Esophagus muscularis mucosa (tissue), 4 donors: ENCODE measurements at places on chromosomes 12 and 14.

DNA sequence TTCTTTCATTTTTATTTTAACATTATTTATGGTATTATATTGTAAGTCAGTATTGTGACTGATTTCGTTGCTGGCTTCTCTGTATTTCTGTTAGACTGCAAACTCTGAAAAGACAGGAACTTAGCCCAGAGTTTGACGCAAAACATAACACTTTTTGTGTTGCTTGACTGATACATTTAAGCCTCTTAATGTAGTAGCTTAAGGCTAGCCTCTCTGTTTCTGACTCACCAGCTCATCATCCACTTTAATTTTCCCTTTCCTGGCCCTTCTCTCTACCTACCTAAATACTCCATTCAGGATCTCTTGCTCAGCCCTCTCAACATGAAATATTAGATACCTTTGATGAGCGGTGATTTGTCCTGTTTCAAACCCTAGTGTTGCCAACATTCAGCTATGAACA lies 420.6 kb downstream of the LRFN5 start:
- DNase-seq: no peak

DNA sequence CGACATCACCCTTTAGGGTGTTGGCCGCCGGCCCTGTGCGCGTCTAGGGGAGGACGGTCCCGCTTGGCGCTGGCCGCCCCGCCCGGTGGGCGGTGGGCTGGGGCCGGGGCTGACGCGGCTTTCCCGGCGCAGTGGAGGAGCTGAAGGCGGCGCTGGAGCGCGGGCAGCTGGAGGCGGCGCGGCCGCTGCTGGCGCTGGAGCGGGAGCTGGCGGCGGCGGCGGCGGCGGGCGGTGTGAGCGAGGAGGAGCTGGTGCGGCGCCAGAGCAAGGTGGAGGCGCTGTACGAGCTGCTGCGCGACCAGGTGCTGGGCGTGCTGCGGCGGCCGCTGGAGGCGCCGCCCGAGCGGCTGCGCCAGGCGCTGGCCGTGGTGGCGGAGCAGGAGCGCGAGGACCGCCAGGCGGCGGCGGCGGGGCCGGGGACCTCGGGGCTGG lies 3.6 kb downstream of the TNFAIP2 start:
- DNase-seq: no peak

DNA sequence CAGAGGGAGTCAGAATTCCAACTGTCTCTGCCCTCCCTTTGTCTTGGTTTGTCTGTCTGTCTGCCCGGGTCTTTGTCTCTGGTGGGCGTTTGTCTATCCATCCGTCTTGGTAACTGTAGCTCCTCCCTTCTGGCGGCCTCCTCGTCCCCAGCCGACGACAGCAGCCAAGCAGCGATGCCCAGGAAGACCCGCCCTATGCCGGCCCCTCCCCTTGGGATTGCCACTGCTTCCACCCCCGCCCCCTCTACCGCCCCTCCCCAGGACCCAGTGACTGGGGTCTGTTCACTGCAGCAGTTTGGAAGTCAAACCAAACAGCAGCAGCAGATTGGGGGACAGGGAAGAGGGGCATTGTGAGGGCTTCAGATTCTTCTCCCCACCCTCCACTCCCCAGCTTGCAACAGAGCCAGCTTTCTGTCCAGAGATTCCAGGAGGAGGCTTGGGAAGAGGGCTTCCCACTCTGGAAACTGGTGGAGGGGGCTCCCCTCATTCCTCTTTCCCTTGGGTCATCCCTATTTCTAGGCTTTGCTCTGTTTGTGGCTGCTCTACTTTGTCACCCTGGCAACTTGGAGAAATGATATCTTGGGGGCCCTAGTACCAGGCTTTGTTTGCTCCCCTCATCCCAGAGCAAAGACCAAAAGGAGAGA lies 2.4 kb upstream of the RARG start:
- no peak for DNase-seq

DNA sequence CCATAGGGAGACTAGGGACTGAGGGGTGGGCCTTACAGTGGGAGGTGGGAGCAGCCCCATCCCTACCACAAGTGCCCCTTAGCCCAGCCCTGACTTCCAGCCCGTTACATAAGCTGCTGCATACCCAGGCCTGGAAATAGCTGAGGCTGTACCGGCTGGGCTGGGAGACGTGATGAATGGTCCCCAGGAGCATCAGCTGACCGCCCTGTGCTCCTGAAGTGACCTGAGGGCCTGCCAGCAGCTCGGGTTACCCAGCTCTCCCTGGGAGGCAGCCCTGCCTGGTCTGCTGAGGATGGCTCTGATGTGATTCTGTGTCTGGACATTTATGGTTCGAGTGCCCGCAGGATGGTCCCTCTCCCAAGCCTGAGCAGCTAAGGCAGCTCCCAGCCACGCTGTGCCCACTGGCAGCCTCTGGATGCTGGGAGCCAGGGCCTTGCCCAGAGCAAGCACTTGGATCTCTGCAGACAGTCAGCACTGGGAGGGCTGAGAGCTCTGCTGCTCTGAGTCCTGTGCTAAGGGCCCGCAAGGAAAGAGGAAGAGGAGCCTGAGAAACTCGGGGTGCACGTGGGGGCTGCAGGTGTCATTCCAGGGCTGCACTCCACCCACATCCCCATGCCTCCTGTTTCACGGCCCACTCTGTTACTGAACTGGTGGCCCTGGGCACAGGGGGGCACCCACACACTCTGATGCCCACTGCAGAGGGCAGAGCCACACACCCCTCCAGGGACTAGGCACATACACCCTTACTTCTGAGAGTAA lies 20.5 kb downstream of the TAMALIN start:
- no peak for DNase-seq

DNA sequence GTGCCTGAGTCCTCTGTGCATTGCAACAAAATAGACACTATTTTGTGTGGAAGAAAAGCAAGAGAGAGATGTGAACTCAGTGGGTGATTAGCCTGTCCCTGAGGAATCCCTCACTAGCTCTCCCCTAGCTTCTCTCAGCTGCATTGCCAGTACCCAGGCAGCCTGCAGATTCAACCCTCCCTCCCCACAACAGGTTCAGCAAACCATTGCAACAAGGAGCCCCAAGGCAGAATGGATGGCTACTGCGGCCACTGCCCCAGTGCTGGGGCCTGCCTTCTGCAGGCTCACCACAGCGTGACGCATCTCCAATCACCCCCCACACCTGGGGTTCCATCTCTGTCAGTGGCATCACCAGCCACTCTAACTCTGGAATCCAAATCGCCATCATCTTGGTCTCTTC lies 2.3 kb downstream of the CRACR2A start:
- DNase-seq: peak; percentile 39

DNA sequence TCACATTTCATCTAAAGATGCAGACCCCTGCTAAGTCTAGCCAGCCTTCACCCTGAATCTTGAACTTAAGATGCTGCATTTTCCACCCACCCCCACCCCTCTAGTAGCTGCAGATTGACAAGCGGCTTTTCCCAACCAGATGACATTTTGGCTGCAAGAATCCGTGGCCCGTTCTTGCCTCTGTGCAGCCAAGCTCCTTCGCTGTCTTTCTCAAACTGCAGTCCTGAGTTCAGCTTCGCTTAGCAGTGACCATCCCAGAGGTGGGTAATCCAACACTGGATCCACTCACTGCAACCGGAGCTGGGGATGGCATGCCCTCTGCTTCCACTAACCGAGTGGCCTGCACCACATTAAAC lies 765 bp upstream of the NFYB start:
- DNase-seq: no peak

GRCh38 chr12:100687686-100688085 lies 106.9 kb upstream of the ANO4 start:
- DNase-seq: no peak

GRCh38 chr12:24560192-24560775 lies 388.6 kb downstream of the BCAT1 start:
- no peak for DNase-seq

GRCh38 chr12:42936991-42937390 lies 347.4 kb upstream of the PRICKLE1 start:
- DNase-seq: no peak

GRCh38 chr12:1993871-1994371 lies 10.3 kb downstream of the DCP1B start:
- DNase-seq: no peak
